ENCODE measurements at places on chromosomes 12 and 14.
A peak's percentile ranks its signal among the peaks of the same experiment; 100 is the strongest.

- peak; percentile 90 for DNase-seq
Observed at GRCh38 chr14:62117010-62117750, 355.0 kb downstream of the SNAPC1 start.

- no peak for DNase-seq
Observed at GRCh38 chr12:54593135-54593534, 4.7 kb upstream of the PPP1R1A start.

DNA sequence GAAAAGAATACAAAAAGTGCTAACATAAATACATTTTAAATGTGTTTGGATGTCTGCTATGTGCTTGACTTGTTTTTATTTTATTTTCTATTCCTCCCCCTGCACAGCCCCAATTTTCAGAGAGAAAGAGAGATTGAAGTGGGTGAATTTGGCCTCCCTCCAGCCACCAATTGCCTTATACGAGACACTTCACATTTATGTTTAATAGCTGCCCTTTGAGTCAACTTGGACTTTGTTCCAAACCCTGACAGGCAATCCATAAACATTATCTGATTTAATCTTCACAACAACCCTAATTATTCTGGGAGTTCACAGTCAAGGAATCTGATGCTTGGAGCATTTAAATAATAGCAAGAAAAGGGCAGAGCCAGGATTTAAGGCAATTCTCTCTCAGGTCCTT is 161.7 kb downstream of the SLC15A4 start:
- DNase-seq: peak; percentile 84

DNA sequence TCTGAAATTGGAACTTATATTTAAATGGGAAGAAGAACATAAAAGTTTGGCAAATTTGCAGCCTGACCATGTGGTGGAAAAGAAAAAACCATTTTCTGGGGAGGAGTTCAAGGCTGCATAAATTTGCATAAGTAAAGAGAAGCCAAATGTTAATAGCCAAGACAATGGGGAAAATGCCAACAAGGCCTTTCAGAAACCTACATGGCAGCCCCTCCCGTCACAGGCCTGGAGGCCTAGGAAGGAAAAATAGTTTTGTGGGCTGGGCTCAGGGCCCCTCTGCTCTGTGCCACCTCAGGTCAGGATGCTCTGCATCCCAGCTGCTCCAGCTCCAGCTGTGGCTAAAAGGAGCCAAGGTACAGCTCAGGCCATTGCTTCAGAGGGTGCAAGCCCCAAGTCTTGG is 67.6 kb upstream of the CCDC60 start:
- no peak for DNase-seq

- DNase-seq: no peak
Observed at GRCh38 chr12:15700595-15700994, 88.6 kb downstream of the EPS8 start.

- no peak for DNase-seq
Observed at GRCh38 chr14:63633801-63634200, 7.9 kb downstream of the WDR89 start.

DNA sequence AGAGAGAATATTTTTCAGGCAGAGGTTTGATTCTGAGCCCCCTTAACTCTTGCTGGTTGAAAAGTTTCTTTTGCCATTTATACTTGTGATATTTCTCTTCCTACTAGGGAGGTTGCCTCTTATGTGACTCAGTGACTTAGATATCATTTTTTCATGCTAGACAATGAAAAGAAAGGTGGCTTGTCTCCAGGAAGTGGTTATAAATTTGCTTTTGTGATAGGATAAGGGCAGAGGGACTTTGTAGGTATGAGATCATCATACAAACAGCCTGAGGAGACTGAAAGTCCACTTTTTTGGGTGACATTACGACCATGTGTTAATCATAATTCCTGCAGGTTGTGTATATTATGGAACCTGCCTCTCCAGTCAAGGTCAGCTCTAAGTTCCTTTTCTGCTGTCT is 35.8 kb downstream of the ACSM4 start:
- no peak for DNase-seq

DNA sequence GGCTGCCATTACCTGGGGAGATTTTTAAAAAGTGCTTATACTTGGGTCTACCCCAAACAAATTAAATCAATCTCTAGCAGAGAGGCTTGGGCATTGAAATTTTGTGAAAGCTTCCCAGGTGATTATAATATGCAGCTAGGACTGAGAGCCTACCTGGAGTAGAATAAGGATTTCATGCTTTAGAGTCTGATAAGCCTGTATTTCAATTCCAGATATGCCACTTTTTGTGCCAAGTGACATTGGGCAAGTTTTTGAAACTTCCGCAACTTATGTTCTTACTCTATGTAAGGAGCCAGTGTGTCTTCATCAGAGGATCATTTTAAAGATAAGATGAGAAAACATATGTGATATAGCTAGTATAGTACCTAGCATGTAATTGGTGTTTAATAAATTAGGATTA is 159.8 kb upstream of the LRIG3 start:
- DNase-seq: no peak

DNA sequence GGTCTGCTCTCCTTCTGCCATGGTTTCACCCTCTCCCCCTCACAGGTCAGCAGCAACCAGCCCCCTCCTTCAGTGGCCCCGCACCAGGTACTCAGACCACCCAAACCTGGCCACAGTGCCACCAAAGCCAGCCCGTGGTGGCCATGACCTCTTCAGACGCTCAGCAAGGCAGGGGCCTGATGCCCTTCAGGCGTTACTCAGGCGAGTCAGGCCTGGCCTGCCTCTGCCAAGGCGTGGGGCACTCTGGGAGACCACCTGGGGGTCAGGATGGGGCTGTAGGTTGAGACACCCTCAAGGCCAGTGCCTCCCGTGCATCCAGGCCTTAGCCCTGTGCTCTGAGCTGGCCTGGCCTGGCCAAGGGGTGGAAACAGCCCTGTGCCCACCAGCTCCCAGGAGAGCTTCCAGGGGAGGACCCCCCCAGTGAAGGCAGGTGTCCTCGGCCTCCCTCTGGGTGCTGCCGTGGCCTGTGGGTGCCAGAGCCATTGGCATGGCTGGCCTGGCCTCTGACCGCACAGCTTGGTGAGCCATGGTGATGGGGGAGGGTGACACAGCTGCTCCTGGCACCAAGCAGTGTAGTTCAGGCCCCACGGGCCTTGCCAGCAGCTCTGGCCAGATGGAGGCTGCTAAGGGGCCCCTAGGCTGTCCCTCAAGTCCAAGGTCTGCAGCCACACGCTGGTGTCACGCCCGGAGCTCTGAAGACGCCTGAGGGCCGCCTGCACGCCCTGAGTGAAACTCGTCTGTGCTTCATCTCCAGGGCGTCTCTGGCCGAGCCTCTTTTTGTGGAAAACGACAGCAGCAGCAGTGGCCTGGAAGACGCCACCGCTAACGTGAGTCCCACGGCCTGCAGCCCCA is 15.1 kb downstream of the XRCC3 start:
- DNase-seq: no peak

DNA sequence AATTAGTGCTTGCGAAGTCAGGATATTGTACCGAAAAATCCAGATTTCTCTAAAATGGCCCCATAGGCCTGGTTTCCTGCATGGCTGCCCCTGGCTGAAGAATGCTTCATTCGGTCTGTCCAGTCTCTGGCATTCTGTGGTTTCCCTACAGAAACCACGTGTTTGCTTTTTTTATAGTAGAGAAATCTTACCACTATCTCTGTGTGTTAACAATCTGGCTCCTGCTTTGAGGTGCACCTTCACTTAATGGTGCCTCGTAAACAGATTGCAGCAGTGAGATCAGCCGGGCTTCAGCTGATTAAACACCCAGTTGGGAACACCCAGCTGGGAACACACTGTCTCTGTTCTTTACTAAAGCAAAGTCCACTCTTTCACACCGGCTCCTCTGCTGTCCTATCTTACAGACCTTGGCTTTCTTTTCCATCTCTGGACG is 6.7 kb upstream of the DNAAF2 start:
- DNase-seq: no peak

GRCh38 chr14:72512281-72512680 is 381.6 kb downstream of the DPF3 start:
- DNase-seq: no peak

DNA sequence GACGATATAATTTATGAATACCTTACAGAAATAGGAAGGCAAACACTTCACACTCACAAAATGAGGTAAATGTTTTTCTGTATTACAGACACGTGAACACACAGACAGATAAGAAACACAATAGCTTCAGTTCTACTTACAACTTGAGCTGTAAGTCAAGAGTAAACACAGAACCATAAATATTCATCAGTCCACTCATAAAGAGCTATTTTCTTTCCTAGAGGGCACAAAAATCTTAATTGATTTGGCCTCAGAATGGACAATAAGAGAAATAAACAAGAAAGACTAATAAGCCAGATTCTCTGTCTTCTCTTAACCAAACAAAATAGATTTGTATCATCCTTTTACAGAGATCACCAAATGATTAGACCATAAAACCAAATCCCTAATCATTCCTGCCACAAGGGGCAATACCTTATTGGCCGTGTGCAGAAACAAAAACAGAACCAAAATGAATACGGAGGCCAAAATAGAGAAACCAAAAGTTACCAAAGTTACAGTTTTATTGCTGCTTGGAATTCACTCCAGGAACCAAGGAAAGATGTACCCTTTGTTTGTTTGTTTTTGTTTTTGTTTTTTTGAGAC is 38.1 kb upstream of the GARIN2 start:
- DNase-seq: no peak

- no peak for DNase-seq
Observed at GRCh38 chr14:98614741-98615140, 657.3 kb downstream of the BCL11B start.

DNA sequence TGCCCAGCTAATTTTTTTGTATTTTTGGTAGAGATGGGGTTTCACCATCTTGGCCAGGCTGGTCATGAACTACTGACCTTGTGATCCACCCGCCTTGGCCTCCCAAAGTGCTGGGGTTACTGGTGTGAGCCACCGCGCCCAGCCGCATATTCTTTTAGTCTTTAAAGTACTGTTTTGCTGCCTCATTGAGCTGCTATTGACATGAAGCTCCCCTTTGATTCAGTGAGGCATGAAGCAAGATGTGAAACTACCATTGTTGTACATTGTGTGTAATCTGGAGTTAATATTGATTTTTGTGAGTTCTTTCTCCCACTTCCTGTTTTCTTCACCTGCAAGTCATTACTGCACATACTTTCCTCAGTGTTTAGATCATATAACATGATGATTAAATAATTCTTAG is 80.8 kb downstream of the MNAT1 start:
- no peak for DNase-seq

- DNase-seq: no peak
Observed at GRCh38 chr12:8947737-8948136, 1.7 kb downstream of the M6PR start.

GRCh38 chr14:55665067-55665675 is 85.2 kb downstream of the KTN1 start:
- no peak for DNase-seq

DNA sequence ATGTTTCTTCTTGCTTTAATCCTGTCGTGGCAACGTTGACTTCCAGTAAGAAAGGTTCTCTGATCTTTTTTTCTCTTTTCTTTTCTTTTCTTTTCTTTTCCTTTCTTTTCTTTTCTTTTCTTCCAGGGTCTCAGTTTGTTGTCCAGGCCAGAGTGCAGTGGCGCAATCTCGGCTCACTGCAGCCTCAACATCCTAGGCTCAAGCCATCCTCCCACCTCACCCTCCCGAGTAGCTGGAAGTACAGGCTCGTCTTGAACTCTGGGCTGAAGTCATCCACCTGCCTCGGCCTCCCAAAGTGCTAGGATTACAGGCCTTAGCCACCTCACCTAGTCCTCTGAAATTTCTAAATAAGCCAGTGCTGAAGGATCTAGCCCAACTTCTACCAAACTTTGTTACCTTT is 1.3 kb upstream of the MAP3K9 start:
- no peak for DNase-seq

- no peak for DNase-seq
Observed at GRCh38 chr12:39692258-39692853, 72.8 kb upstream of the ABCD2 start.

DNA sequence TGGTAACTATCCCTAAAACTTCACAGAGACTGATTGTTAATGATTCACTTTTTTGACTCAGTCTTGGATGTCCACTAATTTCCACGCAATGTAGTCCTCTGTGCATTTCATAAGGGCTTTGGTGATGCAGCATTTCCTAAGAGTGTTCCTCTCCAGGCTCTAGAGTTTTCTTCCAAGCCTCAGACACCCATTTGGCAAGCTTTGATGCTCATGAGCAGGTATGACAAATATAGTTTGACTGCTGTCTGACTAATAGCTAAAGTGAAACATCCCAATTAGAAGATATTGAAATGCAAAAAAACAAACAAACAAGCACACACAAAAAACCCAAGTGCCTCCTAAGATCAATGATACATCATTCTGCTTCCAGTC is 1.5 kb upstream of the VAMP1 start:
- no peak for DNase-seq

GRCh38 chr12:123816896-123817537 is 54.9 kb downstream of the DNAH10 start:
- no peak for DNase-seq

GRCh38 chr14:95117937-95118721 is 39.2 kb downstream of the DICER1 start:
- no peak for DNase-seq

DNA sequence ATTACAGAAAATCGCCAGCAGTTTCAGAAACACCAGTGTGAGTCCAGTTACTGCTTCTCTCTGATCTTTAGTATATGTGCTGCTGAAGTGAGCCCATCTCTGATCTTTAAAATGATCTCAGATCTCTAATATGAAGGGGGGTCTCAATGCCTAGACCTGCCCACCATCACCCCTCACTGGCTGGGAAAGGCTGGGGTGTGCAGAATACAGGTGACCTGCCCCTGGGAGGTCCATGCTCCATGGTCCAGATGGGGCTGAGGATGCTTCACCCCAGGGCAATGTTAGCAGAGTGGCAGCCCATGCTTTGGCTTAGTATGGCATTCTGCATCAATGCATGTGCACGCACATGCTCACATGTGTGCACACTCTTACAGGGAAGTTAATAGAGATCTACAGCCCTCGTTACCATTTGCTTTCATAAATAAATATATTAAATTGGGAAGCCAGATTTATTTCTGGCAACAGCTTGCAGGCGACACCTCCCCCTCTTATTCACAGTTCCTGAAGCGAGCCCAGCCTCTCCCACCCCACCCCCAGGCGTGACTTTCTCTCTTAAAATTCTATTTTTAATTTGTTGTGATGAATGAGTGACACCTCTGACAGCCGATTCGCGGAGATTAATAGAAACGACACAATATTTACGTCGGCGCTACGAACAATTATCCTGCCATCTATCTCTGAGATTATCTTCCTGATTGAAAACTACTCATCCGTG is 104.7 kb upstream of the ESRRB start:
- no peak for DNase-seq

DNA sequence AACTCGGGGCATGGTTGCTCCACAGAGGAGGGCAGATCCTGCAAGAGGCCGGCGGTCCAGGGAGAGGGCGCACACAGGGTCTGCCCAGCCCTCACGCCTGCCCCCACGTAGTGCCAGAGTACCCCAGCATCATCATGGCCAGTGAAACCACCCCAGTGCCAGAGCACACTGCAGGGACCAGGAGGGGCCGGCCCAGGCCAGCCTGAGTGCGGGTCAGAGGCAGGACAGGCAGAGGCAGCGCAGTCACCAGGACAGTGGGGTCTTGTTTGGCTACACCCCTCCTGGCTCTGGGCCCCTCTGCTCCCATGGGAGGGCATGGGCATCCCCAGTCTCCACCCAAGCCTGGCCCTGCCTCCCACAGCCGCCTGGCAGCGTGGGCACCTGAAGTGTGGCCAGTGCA is 34.7 kb downstream of the LRCOL1 start:
- DNase-seq: no peak

- DNase-seq: no peak
Observed at GRCh38 chr12:40158592-40159111, 52.8 kb upstream of the SLC2A13 start.

GRCh38 chr12:112798048-112798760 is 6.7 kb downstream of the RPH3A start:
- no peak for DNase-seq

All from NCI-H748 treated with DMSO at 0.1 percent for 48 hours (cell line).